ENCODE measurements at places on chromosomes 7 and 10. TPM values are rescaled to one million over a fixed set of nuclear protein-coding genes. Genes with fewer than 3 reads are reported as not detected.

DNA sequence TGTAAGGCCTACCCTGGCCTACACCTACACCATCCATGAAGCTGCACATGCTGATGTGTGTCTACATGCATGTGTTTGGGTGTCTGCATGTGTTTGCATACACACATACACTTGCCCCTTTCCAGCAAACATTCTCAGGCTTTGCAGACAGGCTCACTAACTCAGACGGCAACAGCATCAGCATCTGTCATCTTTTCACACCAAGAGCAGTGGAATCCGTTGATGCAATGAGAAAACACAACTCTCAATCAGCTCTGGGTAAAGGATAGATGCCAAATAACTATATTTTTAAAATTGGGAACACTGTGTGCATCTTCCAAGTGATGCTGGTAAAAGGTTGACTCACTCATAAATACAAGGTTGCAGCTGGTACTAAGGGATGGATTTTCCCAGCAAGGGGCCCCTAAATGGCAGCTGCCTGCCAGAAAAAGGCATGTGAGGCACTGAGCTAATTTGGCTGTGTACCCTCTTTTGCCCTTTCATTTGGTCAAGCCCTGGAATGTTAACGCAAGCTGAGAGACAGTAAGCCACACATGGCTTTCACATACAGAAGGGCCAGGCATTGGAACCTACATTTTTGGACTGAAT lies 296.3 kb upstream of the NPSR1 start:
- H3K36me3 ChIP-seq, result no peaks in the 10 kb centered on the region
- no peaks in the 10 kb centered on the region for H3K27me3 ChIP-seq
- no peak for DNase-seq
- H3K4me1 ChIP-seq, result no peaks in the 10 kb centered on the region

The PHTF2 gene
- 4.7 TPM for polyA plus RNA-seq

The CCDC126 gene
- polyA plus RNA-seq, result 7.8 TPM

The PRR15 gene
- not detected for polyA plus RNA-seq

GRCh38 chr10:44995914-44996669 lies 4.6 kb upstream of the ZNF22 start:
- H3K4me1 ChIP-seq, result peaks cover 36% of the 10 kb centered on the region
- peaks cover 2% of the 10 kb centered on the region for H3K36me3 ChIP-seq
- H3K4me3 ChIP-seq, result peak overlapping the region; percentile 17

DNA sequence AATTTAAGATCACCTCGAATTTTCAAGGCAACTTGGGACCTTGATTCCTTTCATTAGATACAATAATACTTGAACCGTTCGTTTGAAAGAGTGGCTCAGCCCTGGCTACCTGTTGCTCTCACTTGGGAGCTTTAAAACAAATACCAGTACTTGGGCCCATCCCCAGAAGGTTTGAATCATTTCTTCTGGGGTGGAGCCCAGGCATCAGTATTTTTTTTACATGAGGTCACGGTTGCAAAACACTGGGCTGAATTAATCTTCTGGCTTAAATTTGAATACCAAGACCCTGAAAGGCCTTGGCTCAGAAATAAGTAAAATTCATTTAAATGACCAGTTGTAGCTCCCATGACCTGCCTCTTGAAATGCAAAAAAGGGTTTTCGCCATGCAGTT lies 214.9 kb downstream of the CREB5 start:
- no peaks in the 10 kb centered on the region for H3K27me3 ChIP-seq
- H3K4me3 ChIP-seq, result no peak overlapping the region
- H3K36me3 ChIP-seq, result no peaks in the 10 kb centered on the region
- no peak for DNase-seq
- H3K4me1 ChIP-seq, result no peaks in the 10 kb centered on the region

The CAMK2B gene
- polyA plus RNA-seq, result not detected
